AG20443 (cell line): ENCODE measurements at places on chromosomes 1 and 21.

GRCh38 chr1:2777424-2778219, 23.9 kb downstream of the TTC34 start:
- DNase-seq: peak; percentile 7

DNA sequence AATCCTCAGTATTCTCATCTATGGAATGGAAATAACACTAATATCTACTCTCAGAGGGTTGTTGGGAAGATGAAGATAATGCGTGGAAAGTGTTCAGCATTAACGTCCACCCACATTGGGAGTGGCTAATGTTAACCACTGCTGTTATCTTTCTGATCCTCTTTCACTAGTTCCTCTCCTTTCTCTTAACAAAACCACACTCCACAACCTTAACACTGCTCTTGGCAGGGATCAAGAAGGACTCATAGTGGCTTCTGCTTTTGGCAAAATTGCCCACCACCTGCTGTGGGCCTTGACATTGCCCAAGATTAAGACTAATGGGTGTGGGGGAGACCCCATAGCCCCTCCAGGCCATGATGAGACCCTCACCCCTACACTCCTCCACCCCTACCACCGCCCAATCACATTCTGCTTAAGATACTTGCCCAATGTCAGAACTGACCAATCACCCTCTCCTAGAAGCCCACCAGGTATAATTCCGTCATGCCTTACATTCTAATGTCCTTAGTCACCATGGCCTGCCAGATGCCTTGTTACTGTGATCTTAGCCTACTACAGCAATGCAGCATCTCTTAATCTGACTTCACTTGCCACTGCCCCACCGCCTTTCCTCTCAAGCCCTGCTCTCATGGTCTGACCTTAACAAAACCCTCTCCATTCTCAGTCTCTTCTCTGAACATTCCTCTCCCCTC, 27.1 kb downstream of the DHCR24 start:
- DNase-seq: no peak

DNA sequence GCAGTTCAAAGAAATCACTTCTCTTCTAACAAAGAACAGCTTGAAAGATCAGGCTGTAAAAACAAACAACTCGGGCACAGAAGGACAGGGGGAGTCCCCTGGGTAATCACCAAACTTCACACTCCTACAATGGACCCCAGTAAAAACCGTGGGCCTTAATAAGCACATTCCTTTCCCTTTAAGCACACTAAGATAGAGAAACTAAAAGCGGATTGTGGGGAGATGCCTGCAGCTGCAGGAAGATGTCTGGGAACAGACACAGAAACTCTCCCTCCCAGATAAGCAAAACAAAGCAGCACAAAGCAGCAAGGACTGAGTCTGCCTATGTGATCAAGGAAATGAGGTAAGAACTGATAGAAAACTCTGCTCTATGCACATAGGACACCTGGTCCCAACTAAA, 37.6 kb upstream of the CTBS start:
- no peak for DNase-seq

DNA sequence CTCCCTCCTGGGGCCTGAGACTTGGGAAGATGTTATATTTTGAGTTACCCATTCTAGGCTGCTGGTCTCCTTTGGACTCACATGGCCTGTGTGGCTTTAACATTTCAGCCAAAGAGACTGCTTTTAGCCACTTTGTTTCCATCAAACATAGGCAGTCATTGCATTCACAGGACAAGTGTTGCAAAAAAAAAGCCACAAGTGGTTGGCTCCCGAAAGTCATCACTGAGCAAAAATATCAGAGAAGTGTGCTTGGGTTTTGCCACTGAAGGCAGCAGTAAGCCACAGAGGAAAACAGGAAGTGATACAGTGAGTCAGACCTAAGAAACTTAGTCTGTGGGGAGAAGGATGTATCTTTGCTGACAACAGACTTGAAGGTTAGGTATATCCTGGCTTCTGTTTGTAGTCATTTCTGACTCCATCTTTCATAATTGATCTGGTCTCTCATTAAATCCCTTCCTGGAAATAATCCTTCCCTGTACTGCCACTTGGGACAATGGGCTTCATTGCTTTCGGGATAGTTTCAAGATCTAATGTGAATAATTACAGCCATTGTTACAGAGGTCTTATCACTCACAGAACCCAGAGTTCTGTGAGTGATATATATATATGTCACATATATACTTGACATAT, 80.9 kb downstream of the COLGALT2 start:
- peak; percentile 86 for DNase-seq

GRCh38 chr21:33217138-33217520, 12.6 kb upstream of the IFNAR2 start:
- DNase-seq: no peak

DNA sequence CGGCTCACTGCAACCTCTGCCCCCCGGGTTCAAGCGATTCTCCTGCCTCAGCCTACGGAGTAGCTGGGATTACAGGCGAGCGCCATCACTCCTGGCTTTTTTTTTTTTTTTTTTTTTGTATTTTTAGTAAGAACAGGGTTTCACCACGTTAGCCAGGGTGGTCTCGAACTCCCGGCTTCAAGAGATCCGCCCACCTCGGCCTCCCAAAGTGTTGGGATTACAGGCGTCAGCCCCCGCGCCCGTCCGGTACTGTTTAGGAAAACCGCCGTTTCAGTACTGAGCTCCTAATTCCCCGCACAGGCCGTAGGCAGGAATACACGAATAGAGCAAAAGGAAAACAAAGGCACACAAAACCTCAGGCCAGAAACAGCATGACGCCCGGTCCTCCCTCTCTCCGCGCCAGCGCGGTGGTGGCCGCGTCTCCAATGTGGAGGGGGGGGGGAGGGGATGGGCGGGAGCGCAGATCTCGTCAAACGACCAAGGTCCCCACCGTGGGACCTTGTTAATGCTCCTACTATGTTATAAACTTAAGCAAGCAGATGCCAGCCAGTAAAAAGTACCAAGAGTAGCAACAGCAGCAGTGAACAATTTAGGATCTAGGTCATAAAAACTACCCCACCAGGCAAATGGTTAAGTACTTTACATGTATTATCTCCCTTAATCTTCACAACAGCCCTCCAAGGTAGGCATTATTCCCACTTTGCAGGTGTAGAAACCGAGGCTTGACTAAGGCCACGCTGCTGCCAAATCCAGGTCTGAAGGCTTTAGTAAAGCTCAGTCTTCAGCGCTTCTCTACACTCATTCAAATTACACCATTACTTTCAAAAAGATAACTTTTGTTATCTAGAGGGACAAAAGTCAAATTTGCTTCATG, 648 bp upstream of the ADAR start:
- DNase-seq: peak; percentile 66

DNA sequence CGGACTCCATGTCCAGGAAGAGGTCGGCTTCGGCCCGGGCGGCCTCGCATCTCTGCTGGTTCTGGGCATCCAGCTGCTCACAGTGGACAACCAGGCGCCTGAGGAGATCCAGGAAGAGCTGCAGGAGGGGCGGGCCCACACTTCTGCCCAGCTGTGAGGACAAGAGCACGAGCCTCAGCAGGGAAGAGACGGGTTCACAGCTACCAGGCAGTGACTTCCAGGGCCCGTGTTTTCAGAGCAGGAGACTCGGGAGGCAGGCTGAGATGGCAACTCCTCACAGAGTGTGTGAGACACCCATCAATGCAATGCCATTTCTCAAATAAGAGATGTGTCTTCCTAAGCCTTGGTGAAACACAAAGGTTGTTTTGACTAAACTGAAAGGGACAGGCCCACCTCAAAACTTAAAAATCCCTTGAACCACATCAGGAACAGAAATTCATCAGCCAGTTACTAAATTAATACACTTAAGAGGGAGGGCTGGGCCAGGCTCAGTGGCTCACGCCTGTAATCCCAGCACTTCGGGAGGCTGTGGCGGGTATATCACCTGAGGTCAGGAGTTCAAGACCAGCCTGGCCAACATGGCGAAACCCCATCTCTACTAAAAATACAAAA, 43.4 kb downstream of the URB1 start:
- no peak for DNase-seq

GRCh38 chr21:45073301-45074047, 906 bp upstream of the ADARB1 start:
- peak; percentile 46 for DNase-seq

GRCh38 chr1:114355240-114355639, 155.8 kb downstream of the TRIM33 start:
- DNase-seq: no peak

GRCh38 chr1:87513966-87514660, 185.4 kb downstream of the LMO4 start:
- no peak for DNase-seq

- DNase-seq: no peak
Observed at GRCh38 chr21:45022348-45022675, 52.1 kb upstream of the ADARB1 start.

DNA sequence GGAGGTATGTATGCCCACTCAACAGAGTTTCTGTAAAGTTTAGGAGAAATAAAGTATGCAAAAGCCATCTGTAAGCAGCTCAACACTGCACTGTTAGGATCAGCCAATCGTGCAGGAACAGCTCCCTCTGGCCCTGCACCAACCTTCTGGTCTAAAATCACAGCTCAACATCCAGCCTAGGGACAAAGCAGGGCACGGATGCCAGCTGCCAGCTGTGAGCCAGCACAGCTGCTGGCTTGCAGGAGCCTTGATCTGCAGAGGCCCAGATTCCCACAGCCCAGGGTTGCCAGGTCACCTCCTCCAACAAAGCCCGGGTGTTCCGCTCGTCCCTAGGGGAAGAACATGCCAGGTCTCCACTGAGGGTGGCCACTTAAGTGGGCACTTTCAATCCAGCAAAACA, 8.6 kb downstream of the ACOT7 start:
- DNase-seq: no peak

- peak; percentile 59 for DNase-seq
Observed at GRCh38 chr1:28751315-28752060, 14.7 kb downstream of the YTHDF2 start.

DNA sequence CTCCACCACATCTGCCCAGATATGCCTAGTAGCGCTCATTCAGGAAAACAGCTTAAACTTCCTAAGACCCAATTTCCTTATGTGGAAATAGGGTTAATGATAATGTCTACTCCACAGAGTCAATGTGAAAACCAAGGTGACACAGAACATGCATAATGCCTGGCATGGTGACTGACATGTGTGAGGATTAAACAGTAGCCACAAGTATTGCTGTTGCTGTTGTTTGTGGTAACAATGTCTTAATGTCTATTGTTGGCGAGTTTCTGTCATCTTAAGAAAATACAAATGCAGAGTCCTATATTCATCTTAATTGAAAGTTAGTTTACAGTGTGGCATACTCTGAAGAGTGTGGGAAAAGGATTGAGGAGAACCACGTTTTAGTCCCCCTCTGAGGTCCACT, 75.6 kb upstream of the NGF start:
- no peak for DNase-seq

DNA sequence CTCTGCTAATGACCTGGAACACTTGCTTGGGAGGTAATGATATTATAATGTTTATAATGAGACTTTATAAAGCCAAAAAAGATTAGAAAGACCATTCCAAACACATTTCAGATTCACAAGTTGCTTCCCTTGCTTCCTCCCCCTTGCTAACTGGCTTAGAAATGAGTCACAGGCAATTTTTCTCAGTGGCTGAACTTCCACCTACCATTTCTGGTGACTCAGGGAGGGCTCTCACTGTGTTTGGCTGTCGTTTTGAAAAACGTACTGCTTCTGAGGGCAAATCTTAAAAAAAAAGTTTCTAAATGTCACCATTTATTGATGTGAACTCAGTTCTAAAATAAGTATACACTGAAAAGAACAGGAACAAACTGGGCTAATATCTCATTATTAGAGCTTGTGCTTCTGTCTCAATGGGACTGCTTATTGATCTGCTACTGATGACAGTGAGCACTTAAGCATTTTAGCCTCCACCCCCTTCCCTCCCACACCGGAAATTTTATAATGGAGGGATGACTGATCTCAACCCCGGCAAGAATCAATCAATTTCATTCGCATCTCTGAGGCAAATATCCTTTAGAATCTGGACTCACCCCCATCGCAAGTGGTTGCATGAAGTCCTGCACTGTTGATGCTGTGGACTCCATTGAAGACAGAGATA, 278.3 kb downstream of the KCTD3 start:
- peak; percentile 59 for DNase-seq

- no peak for DNase-seq
Observed at GRCh38 chr1:150649441-150650075, 20.1 kb upstream of the ENSA start.

DNA sequence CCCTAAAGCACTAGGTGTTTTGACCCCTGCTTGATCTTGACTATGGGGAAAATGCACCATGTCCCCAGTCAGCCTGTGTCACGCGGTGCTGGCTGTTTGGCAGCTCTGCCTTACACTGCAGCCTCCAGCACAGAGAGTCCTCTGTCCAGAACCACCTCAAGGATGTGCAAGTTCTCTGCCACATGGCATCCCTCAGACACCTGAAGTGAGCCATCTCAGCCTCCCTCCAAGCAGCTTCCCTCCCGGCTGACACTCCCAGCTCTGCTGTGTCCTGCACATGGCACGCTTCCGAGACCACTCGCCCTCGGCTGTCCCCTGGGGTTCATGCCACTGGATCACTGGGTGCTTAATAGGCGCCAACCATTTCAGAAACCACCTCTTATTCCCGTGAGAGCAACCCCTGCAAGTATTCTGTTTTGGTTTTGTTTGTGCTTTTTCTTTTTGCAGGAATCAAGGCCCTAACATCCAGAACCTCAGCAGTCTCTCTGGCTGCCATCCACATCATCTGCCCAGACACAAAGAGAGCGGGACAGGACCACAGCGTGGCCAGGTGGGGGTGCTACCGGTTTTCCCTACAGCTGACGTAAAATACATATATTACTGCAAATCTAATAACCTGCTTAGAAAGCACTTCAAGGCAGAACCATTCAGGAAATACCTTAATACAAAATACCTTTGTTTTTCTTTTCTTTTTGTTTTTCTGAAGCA, 45.7 kb downstream of the CAPZB start:
- no peak for DNase-seq

DNA sequence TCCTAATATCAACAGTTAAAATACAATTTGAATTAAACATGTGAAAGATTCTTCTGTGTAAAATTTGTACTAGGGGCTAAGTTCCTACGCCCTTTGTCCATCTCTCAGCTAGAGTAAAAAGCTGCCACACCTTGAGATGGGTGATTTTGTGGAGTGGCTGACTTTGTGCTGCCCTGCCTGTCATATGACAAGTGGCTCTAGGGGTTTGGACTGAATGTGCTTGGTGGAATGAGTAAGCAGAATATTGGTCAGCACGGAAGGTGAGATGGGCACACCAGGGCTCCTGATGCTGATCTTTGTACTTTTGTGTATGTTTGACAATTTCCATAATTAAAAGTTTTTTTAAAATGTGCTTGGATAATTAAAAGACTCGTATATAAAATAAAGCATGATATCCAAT, 133.6 kb upstream of the SLC45A1 start:
- no peak for DNase-seq

DNA sequence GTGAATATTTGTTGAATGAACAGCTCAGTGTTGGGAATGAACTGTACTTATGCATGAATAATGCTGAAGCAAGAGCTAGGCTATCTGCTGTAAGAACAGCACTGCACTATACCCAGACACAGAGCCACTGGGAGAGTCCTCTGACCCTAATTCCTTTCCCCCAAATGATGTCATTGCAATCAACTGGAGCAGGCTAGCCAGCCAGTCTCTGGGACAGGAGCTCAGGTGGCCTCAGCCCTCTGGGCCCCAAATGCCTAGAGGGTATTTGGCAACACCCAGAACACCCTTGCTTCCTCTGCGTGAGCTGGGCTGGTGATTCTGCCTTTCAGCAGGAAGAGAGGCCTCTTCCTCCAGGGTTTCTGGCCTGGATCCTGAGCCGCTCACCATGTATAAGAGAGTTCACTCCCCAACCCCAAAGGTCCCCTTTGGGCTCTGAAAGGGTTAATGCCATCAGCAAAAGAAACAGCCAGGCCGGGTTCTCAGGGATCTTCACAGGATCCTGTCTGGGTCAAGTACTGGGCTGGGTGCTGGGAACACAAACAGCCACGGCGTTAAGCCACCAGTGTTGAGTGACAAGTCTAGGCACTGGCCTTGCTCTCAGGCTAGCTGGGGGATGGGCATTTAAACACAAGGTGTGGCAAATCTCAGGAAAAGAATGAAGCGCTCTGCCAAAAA, 3.7 kb upstream of the PADI4 start:
- DNase-seq: no peak
